ENCODE measurements at places on chromosomes 7 and 10. TPM values are rescaled to one million over a fixed set of nuclear protein-coding genes. Genes with fewer than 3 reads are reported as not detected.

The ENO4 gene
- total RNA-seq, result 0.45 TPM

GRCh38 chr7:28389504-28390395 is 22.6 kb upstream of the CREB5 start:
- no peak overlapping the region for H3K27ac ChIP-seq
- peaks cover 1% of the 10 kb centered on the region for H3K36me3 ChIP-seq
- H3K4me3 ChIP-seq, result peak overlapping the region; percentile 46
- H3K27me3 ChIP-seq, result peaks cover 10% of the 10 kb centered on the region

- DNase-seq, result peak; percentile 78
- no peak overlapping the region for H3K27ac ChIP-seq
- H3K36me3 ChIP-seq, result no peaks in the 10 kb centered on the region
- H3K4me1 ChIP-seq, result peaks cover 22% of the 10 kb centered on the region
- no peak overlapping the region for H3K4me3 ChIP-seq
Measured at GRCh38 chr7:919924-920341, 34.5 kb downstream of the ADAP1 start.

DNA sequence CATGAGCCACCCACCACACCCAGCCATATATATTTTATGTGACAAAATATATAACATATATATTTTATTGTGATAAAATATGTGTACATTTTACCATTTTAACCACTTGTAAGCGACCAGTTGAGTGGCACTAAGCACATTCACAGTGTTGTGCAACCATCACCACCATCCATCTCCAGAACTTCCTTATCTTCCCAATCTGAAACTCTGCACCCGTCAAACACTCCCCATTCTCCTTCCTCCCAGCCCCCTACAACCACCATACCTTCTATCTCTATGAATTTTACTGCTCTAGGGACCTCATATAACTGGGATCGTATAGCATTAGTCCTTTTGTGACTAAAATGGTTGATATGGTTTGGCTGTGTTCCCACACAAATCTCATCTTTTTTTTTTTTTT is 20.8 kb upstream of the CYTH3 start:
- H3K36me3 ChIP-seq, result no peaks in the 10 kb centered on the region
- DNase-seq, result no peak
- H3K27ac ChIP-seq, result no peak overlapping the region
- H3K4me1 ChIP-seq, result peaks cover 7% of the 10 kb centered on the region

The TMEM209 gene
- 13.2 TPM for total RNA-seq

DNA sequence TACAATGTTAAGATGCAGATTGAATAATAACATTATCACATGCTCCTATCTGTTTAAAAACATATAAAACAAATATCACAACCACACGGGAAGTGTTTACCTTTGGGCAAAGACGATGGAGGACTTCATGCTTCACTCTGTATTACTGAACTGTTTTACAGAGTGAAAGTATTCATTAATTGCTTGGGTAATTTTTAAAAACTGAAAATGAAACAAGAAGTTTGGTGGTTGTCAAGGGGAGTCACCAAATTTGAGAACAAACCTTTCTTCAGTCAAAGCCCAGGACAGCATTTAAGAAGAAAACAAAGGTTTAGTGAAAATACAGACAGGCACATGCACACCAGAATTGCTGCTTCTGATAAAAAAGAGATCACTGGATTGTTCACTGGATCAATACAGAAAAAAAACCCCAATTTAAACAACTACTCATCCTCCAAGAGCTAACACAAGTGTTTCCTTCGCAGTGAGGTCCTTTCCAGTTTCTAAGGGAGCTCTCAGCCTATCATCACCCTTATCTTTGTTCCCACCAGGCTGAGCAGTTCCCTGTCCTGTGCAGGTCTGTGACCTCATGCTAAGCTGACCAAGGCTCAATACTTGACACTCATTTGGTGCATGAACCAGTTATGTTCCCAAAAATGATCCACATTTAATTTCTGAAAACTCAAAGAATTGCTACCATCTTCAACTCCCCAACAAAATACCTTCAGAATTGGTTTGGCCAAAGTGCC is 8.8 kb downstream of the PARP12 start:
- no peaks in the 10 kb centered on the region for H3K27me3 ChIP-seq
- peaks cover 24% of the 10 kb centered on the region for H3K4me1 ChIP-seq
- no peak for DNase-seq
- no peak overlapping the region for H3K4me3 ChIP-seq
- H3K27ac ChIP-seq, result no peak overlapping the region
- H3K36me3 ChIP-seq, result peaks cover 2% of the 10 kb centered on the region
